ENCODE measurements at places on chromosomes 12 and 14.

DNA sequence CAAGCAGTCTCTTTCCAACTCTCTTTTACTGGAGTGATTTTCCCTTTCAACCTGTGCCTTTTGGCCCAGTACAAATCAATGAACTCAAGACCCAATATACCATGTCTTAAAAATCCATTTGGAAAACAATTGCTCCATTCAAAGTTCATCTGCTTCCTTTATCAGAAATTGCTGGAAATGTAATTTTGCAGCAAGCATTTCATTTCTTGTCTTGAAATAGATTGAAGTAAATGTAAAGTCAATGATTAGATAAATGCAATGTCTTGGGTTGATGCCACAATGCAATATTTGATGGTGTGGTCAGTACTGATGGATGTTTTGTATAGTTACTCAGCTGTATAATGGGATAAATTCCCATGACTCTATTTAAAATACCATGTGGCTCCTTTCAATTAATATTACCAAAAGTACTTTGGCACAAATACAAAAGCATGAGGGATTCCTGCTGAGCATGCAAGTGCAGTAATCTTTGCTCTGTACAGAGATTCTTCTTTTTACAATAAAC lies 707.7 kb upstream of the NOVA1 start:
- DNase-seq = no peak

- DNase-seq = no peak
Measured at GRCh38 chr14:69719501-69719951, 47.4 kb upstream of the SRSF5 start.

GRCh38 chr12:1795221-1795784 lies 25.1 kb upstream of the LRTM2 start:
- DNase-seq = no peak

DNA sequence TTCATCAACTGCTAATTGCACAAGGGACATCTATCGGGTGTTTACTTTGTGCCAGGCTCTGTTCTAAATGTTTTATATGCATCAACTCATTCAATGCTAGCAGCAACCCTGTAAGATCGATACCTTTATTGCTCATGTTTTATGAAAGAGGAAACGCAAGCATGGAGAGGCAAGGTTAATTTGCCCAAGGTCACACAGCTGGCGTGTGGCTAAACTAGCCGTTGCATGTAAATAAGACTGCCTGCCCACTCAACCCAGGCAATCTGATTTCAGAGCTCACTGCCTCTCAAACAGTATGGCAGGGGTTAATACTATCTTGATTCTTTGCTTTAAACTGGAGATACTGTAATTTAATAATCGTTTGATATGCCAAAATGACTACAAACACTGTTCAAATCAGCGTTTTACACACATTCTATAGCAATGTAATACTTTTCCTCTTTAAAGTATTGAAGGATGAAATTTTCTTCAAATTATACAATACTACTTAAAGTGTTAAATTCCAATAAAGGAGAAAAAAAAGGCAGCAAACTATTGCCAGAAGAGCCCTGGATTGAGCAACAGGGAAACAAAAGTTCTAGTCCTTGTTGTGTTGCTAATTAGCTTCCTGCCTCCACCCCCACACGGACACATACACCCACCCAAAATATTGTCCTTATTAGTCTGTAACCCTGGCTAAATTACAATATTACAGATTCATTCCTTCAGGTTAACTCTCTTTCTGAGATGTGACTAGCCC lies 39.1 kb upstream of the DHRS7 start:
- no peak for DNase-seq

DNA sequence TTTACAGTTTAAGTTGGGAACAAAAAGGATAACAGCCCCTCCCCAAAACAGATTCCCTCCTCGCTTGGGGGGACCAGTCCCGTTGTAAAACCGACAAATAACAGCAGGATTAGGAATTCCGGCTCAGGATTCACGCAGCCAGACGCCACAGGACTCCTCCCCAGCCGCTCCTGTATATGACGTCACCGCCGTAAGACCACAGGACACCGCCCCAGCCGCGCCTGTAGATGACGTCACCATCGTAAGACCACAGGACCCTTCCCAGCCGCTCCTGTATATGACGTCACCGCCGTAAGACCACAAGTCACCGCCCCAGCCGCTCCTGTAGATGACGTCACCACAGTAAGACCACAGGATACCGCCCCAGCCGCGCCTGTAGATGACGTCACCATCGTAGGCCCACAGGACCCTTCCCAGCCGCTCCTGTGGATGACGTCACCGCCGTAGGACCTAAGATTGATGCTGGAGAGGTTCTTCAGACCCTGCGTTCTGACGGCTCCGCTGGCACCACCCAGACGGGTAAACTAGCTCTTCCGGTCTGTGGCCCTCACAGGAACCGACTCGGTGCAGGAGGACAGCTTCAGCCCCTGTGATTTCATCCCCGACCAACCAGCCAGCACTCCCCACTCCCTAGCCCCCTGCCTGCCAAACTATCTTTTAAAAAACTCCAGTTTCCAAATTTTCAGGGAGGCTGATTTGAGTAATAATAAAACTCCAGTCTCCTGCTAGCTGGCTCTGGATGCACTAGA lies 43.9 kb upstream of the FBRSL1 start:
- no peak for DNase-seq

DNA sequence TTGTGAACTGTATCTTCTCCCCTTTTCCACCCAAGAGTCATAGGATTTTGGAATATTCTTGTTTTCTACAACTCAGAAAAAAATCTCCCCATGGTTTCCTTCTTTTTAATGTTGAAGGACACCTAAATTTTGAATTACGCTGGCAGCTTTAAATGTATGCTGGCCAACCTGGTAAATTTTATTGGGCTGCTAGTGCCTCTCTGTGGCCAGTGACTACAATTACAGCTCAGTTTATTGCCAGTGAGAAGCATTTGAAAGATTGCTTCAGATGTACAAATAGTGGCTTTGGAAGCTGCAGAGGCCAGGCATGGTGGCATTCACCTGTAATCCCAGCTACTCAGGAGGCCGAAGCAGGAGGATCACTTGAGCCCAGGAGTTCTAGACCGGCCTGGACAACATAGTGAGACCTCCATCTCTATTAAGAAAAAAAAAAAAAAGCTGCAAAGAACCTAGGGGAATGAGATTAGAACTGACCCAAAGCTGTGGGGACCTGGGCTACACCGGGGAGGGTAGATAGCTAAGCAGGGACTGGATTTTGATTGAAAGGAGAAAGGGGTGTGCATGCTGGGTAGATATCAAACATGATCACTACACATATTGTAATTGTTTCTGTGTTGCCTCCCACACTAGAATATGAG lies 7.6 kb upstream of the RAB21 start:
- DNase-seq = peak; percentile 43

- no peak for DNase-seq
Measured at GRCh38 chr14:93912782-93913181, 14.4 kb upstream of the FAM181A start.

- no peak for DNase-seq
Measured at GRCh38 chr14:32443890-32444661, 115.0 kb downstream of the AKAP6 start.

DNA sequence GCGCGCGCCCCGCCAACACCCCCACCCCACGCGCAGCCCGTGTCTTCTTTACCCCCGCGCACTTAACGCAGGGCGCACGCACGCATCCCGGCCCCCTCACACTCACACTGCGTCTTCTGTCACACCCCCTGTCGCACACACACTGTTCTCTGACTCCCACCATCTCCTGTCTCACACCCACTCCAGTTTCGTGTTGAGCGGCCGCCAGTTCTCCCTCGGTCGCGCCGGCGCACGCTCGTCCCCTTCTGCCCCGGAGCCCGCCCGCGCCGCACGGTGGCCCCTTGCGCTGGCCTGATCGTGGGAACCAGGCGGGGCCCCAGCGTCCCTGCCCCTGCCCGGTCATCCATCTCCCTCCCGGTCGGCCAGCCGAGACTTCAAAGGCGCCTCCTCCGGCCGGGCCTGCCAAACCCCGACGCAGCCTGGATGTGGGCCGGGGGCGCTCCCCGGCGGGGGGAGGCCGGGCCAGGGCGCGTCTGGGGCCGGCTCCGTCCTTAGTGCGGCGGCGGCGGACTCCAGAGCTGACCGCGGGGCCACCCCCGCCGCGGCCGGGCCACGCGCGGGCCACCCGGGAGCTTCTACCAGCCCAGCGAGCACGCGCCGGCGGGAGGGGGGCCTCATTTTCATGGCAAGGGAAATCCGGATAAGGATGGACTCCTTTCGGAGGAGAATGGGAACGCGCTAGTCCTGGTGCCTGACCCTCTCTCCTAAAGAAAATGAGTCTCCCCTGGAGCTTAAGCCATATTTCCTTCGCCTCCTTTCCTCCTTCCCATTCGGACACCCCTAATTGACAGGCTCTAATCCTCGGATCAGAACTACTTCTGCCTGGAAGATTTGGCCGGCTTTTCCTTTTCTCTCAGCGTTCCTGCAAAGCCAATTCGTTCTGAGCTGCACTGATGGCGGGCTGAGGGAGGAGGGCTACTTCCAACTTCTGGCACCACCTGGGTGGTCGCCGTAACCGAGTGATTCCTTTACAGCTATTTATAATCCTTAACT lies 82.0 kb upstream of the HMGA2 start:
- no peak for DNase-seq

DNA sequence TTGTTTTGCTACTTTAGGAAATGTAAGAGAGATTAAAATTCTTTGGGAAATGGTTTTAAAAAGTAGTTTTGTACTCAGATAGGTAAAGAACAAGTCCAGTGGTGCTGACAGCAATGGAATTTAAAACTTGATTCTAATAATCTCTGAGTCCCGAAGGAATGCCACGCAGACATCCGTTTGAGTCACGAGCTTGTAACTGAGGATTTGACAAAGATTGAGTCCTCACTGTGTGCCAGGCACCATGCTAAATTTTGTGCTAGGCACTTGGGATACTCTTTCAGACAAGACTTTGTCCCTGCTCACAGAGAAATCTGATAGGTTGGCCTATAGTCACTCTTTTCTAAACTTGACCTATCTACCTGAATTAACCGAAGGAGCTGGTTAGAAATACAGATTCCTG lies 12.7 kb downstream of the FLRT2 start:
- DNase-seq = no peak

- DNase-seq = no peak
Measured at GRCh38 chr12:65196762-65197567, 27.6 kb downstream of the LEMD3 start.

- no peak for DNase-seq
Measured at GRCh38 chr12:27104546-27104945, 22.2 kb upstream of the C12orf71 start.

GRCh38 chr14:91228112-91229004 lies 16.1 kb downstream of the GPR68 start:
- DNase-seq = peak; percentile 40

- DNase-seq = no peak
Measured at GRCh38 chr12:53676656-53677015, 753 bp upstream of the ATP5MC2 start.

GRCh38 chr12:38782359-38782758 lies 123.0 kb downstream of the CPNE8 start:
- no peak for DNase-seq

- DNase-seq = no peak
Measured at GRCh38 chr14:64447876-64448670, 17.2 kb upstream of the AKAP5 start.

DNA sequence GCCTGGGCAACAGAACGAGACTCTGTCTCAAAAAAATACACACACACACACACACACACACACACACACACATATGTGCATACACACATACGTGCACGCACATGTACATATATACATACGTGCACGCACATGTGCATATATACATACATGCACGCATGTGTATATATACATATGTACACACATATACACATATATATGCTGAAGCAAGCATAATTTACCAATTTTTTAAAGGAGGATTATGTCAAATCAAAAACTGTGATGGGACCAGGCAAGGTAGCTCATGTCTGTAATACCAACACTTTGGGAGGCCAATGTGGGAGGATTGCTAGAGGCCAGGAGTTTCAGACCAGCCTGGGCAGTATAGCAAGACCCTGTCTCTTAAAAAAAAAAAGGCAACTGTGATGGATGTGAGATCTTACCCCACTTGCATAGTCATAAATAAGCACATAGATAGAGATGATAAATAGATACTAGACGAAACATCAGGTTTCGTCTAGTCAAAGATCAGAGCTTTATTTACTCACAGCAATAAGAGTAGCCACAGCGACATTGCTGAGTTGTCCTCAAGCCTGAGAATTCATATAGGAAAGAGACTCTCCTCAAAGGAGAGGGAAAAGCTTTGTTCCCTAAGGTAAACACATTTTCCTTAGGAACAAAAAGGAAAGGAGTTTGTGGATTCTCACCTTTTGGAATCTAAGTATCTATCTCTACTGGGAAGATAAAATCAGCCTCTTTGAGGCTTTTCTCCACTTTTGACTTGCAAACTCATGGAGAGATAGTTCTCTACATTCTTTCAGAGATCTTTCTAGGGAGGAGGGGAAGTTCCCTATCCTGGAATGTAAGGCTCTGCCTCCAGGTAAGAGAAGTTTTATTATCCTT lies 74.7 kb upstream of the AMN1 start:
- no peak for DNase-seq

GRCh38 chr14:102732924-102733323 lies 44.3 kb upstream of the TRAF3 start:
- DNase-seq = no peak

GRCh38 chr12:106267535-106267934 lies 19.7 kb upstream of the CKAP4 start:
- DNase-seq = no peak

GRCh38 chr12:89645434-89645833 lies 63.2 kb downstream of the ATP2B1 start:
- DNase-seq = no peak

GRCh38 chr14:100885617-100886016 lies 17.9 kb downstream of the RTL1 start:
- no peak for DNase-seq

- DNase-seq = no peak
Measured at GRCh38 chr12:92478692-92479091, 224.1 kb upstream of the PLEKHG7 start.

DNA sequence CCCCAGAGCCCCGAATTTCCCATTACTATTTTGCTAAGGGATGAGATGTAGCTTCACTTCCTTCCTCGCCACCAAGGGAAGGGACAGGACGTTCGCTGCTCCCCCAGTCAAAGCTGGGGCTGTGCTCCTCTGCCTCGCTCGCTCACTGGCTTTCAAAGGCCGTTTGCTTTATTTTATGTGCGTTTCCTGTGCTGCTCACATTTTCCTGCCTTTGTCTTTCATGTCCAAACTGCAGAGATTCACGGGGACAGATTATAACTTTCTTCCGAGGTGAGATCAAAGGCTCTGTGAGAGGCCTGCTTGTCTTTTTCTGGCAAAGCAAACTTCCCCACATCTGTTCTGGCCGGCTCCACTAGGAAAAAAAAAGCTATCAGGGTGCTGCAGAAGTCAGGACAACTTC lies 76.0 kb upstream of the FZD10 start:
- DNase-seq = no peak

DNA sequence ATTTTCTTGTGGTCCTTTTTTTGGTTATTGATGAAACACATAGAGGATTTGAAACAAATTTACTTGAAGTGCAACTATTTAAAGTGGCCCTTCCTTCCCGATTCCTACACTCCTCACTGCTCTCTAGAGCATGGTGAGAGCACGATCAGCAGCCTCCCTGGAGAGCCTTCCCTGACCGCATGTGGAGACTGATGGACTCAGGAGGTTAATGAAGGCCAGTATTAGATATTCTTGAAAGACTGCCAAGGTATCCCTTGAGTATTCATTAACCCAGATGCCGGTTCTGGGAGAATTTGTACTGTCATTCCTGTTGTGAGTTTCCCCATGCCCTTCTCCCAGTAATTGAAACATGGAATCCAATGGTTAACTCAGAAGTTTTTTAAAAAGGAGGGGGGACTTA lies 102.8 kb upstream of the FGD4 start:
- no peak for DNase-seq

Data from memory B cell (primary cell).